ENCODE measurements at places on chromosomes 16 and 17. TPM values are rescaled to one million over a fixed set of nuclear protein-coding genes. Genes with fewer than 3 reads are reported as not detected.

Gene TMEM107
- 24.9 TPM for total RNA-seq

Gene CIBAR2
- not detected for total RNA-seq

Gene PITPNM3
- 0.15 TPM for total RNA-seq

Gene CNTNAP1
- total RNA-seq: 17.6 TPM

Gene ADORA2B
- 17.0 TPM for total RNA-seq

All from glomerular endothelial cell (primary cell).